Activated CD4-positive, alpha-beta memory T cell treated with anti-CD3 and anti-CD28 coated beads, Interleukin-2, amount 10 ng/mL, durations not matched to agents 7 days and 5 days (primary cell): ENCODE measurements at places on chromosomes 6 and 20. TPM values are rescaled to one million over a fixed set of nuclear protein-coding genes. Genes with fewer than 3 reads are reported as not detected.

DNA sequence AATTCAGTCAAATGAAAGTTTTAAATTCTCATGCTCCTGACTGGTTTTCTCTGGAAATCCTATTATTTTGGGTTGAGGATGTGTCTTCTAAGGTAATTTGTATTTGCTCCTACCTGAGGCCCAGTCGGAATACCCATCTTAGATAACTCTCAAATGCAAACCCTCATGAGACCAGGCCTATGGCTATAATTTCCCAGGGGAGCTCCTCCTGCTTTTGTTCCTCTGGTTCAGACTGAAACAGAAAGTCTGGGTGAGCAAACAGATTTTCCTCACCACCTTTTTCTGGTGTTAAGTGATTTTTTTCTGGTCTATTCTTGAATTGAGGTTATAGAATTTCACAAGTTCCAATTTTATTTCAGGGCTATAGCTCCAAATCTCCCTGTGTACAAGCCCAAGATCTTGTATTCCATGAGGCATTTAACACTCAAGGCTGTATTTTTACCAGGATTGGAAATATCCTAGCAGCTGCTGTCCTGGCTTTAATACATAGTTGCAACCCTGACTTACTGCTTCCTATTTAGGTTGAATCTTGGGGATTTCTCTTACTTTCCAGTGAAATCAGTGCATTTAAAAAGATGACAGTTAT is 169.1 kb upstream of the PTCHD4 start:
- H3K36me3 ChIP-seq = no peaks in the 10 kb centered on the region
- no peaks in the 10 kb centered on the region for H3K27me3 ChIP-seq
- no peak overlapping the region for H3K27ac ChIP-seq
- H3K4me3 ChIP-seq = no peak overlapping the region

- no peak overlapping the region for H3K4me3 ChIP-seq
- no peaks in the 10 kb centered on the region for H3K27me3 ChIP-seq
- H3K36me3 ChIP-seq = peaks cover 70% of the 10 kb centered on the region
- peak overlapping the region; percentile 44 for H3K27ac ChIP-seq
- DNase-seq = no peak
Observed at GRCh38 chr20:36631646-36632045, 14.3 kb downstream of the SLA2 start.

- peaks cover 14% of the 10 kb centered on the region for H3K4me1 ChIP-seq
- DNase-seq = no peak
- peaks cover 40% of the 10 kb centered on the region for H3K27me3 ChIP-seq
- H3K27ac ChIP-seq = no peak overlapping the region
Observed at GRCh38 chr6:89237158-89237557, 20.0 kb upstream of the GABRR1 start.

The GTF2H4 gene
- 26.4 TPM for total RNA-seq

The FITM2 gene
- 2.2 TPM for total RNA-seq

DNA sequence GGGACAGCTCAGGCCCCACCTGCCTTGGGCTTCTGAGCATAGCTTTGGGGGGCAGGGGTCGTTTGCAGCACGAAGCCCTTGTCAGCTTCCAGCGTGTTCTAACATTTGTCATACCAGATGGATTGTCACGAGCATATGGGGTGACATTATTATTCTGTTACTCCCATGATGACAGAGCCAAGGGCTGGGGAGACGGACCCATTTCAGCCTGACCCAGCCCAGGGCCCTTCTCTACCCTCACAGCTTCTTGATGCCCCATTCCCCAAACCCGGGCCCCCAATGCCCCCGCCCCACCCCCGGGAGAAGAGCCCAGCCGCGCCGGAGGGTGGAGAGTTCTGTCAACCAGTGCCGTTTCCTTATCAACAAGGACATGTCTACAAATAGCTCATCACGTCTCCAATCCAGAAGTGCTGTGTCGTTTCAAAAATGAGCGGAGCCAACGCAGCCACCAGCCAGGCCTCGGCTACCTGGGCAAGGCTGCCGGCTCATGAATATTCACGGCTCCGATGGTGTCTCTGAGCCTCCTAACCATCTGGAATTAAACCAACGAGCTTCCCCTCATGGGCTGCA is 9.6 kb upstream of the CHRNA4 start:
- no peak overlapping the region for H3K27ac ChIP-seq
- no peaks in the 10 kb centered on the region for H3K36me3 ChIP-seq
- H3K27me3 ChIP-seq = no peaks in the 10 kb centered on the region
- H3K4me1 ChIP-seq = no peaks in the 10 kb centered on the region

The TMEM217 gene
- total RNA-seq = 2.1 TPM

The C2 gene
- total RNA-seq = 0.45 TPM

DNA sequence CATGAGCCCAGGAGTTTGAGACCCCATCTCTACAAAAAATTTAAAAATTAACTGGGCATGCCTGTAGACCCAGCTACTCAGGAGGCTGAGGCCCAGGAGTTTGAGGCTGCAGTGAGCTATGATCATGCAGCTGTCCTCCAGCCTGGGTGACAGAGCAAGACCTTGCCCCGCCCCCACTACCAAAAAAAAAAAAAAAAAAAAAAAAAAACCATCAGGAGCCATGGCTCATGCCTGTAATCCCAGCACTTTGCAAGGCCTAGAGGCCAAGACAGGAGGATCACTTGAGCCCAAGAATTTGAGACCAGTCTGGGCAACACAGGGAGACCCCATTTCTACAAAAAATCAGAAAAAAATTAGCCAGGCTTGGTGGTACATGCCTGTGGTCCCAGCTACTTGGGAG is 159.1 kb downstream of the SOBP start:
- no peak overlapping the region for H3K4me3 ChIP-seq
- H3K36me3 ChIP-seq = no peaks in the 10 kb centered on the region
- H3K27me3 ChIP-seq = peaks cover 17% of the 10 kb centered on the region
- no peak for DNase-seq
- no peak overlapping the region for H3K27ac ChIP-seq

- no peaks in the 10 kb centered on the region for H3K4me1 ChIP-seq
- no peak overlapping the region for H3K4me3 ChIP-seq
- no peaks in the 10 kb centered on the region for H3K36me3 ChIP-seq
- DNase-seq = no peak
- H3K27ac ChIP-seq = no peak overlapping the region
Observed at GRCh38 chr6:35795453-35796071, 1.6 kb downstream of the CLPS start.

GRCh38 chr6:33761922-33762629 is 15.4 kb upstream of the IP6K3 start:
- DNase-seq = peak; percentile 59
- H3K4me3 ChIP-seq = no peak overlapping the region
- no peaks in the 10 kb centered on the region for H3K27me3 ChIP-seq

- DNase-seq = no peak
- peaks cover 11% of the 10 kb centered on the region for H3K4me1 ChIP-seq
- no peak overlapping the region for H3K27ac ChIP-seq
- H3K36me3 ChIP-seq = no peaks in the 10 kb centered on the region
Observed at GRCh38 chr20:34193051-34193450, 48.2 kb upstream of the ASIP start.

DNA sequence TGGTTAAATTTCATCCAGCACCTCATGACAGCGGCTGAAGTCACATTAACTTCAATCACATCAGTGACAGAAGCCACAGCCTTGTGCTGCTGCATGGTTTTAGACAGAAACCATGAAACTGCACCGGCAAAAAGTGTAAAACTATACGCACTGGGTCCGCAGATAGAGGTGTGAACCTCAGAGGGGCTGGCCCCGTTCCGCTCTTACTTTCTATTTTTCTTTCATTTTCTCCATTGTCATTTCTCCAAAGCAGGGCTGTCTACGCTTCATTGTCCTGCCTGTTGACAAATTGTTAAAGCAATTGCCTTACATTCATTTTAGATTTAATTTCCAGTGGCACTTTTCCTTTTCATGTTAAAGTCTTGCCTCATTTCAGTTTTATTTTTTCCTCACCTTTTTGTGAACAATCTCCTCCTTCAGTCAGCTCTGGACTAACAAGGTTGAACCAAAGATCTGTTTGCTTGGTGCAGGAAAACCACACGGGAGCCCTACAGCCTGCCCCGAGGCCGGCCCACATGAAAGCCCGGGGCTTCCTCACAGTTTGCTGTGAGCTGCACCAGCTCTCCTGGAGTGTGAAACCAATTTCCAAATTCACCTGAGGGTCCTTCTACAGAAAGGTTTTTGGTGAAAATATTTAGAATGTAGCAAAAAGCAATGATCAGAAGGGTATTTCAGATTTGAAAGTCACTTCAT is 63.7 kb downstream of the PRR18 start:
- DNase-seq = peak; percentile 51
- peaks cover 34% of the 10 kb centered on the region for H3K27me3 ChIP-seq
- peak overlapping the region; percentile 40 for H3K4me3 ChIP-seq
- H3K4me1 ChIP-seq = peaks cover 29% of the 10 kb centered on the region
- H3K27ac ChIP-seq = peak overlapping the region; percentile 70

DNA sequence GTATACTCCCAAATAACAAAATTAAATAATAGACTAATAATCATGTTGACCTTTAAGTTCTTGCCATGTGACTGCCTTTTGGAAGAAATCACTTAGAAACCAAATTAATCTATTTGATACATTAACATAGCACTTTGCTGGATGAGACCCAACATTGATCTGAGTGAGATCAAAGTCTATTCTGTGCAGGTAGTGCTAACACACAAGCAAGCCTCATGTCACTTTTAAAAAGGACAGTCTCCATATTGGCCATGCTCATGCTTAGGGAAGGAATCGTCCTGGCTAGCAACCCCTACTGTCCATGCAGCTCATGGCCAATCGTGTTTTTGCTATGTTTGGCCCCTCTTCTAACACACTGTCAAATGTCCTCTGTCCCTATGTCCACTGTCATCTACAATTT is 35.8 kb upstream of the RNF217 start:
- no peaks in the 10 kb centered on the region for H3K36me3 ChIP-seq
- no peaks in the 10 kb centered on the region for H3K27me3 ChIP-seq
- no peak overlapping the region for H3K4me3 ChIP-seq
- H3K27ac ChIP-seq = no peak overlapping the region
- no peak for DNase-seq

DNA sequence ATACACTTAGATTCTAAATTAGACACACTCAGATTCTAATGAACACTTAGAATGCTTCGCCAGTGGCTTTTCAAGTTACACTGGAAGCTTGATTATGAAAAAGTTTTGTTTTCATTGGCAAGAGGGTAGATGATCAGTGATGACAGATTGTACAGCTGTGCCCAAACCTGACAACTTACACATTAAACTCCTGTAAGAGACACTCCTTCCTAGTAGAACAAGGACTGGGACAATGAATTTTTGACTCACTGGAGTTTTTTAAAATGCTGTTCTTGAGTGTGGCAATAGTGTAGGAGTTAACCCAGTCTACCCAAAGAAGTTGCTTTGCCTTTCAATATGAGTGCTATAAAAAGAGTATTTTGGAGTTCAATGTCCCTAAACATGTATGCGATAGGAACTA is 140.8 kb downstream of the SLC16A10 start:
- H3K27me3 ChIP-seq = no peaks in the 10 kb centered on the region
- no peak overlapping the region for H3K27ac ChIP-seq

GRCh38 chr6:43095939-43096338 is 19.8 kb downstream of the PTK7 start:
- H3K4me3 ChIP-seq = no peak overlapping the region
- H3K4me1 ChIP-seq = peaks cover 20% of the 10 kb centered on the region
- no peak for DNase-seq
- no peak overlapping the region for H3K27ac ChIP-seq
- H3K36me3 ChIP-seq = no peaks in the 10 kb centered on the region

The SCRT2 gene
- total RNA-seq = not detected

The GNMT gene
- total RNA-seq = 0.60 TPM

- H3K27me3 ChIP-seq = no peaks in the 10 kb centered on the region
- no peaks in the 10 kb centered on the region for H3K4me1 ChIP-seq
- DNase-seq = no peak
- no peak overlapping the region for H3K27ac ChIP-seq
Observed at GRCh38 chr6:131875647-131876046, 67.8 kb downstream of the ENPP1 start.

The CD24 gene
- total RNA-seq = 0.40 TPM

- H3K27ac ChIP-seq = no peak overlapping the region
- no peak for DNase-seq
- H3K27me3 ChIP-seq = no peaks in the 10 kb centered on the region
- H3K4me1 ChIP-seq = no peaks in the 10 kb centered on the region
- no peaks in the 10 kb centered on the region for H3K36me3 ChIP-seq
Observed at GRCh38 chr6:82525775-82526495, 162.3 kb downstream of the TPBG start.

DNA sequence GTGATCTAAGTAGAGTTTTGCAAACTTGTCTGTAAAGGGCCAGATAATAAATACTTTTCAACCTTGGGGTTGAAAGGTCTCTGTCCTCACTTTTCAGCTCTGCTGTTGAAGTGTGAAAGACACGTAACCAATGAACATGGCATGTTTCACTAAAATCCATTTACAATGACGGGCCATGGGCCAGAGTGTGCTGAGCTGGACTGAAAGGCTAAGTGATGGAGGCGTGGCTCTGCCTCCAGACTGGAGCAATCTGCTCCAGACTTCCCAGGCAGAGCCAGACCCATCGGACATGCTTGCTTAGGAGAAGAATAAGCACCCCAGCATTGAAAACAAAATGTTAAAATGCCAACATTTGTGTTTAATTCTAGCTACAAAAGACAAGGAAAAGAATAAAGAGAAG is 41.4 kb downstream of the SCAND1 start:
- no peak overlapping the region for H3K27ac ChIP-seq
- no peak for DNase-seq
- no peak overlapping the region for H3K4me3 ChIP-seq
- no peaks in the 10 kb centered on the region for H3K27me3 ChIP-seq

DNA sequence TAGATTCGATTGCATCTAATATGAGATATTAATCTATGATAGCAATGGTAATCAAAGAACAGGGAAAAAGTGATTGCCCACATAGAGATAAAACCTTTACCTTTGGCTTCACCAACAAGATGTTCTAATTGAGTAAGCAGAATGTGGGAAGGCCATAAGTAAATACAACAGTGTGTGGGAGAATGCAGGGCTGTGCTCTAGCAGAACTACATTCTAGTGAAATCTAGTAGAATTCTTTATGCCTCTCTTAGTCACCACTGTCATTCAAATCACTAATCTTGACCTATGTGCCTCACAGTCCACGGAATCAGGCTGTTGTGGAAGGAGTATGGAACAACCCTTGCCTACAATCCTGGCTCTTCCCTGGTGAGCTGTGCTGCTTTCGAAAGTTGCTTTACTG is 30.4 kb upstream of the MCM9 start:
- no peaks in the 10 kb centered on the region for H3K4me1 ChIP-seq
- H3K36me3 ChIP-seq = no peaks in the 10 kb centered on the region
- no peak overlapping the region for H3K27ac ChIP-seq
- DNase-seq = no peak

The SLC35D3 gene
- not detected for total RNA-seq

- DNase-seq = peak; percentile 27
- H3K4me1 ChIP-seq = peaks cover 20% of the 10 kb centered on the region
- H3K27ac ChIP-seq = no peak overlapping the region
- H3K36me3 ChIP-seq = no peaks in the 10 kb centered on the region
Observed at GRCh38 chr20:38304845-38305447, 990 bp downstream of the BPI start.

DNA sequence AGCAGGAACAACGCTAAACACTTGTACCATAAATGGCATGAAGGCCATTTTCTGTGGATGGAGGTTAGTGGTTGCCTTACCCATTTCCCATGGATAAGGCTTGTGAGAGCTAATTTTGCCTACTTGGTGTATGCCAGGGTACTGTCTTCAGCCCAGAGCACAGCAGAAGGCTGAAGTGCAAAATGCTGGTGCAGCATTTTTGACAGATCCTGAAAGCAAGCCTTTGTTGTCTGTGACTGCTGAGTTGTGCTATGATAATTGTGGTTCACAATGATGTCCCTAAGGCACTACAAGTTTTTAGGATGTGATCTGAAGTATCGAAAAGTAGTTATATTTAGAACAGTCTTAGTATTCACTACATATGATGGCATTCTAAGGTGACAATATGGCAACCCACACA is 14.7 kb upstream of the HMGN3 start:
- H3K27ac ChIP-seq = no peak overlapping the region
- no peak overlapping the region for H3K4me3 ChIP-seq
- H3K4me1 ChIP-seq = no peaks in the 10 kb centered on the region
- H3K27me3 ChIP-seq = peaks cover 9% of the 10 kb centered on the region
- DNase-seq = no peak
- H3K36me3 ChIP-seq = no peaks in the 10 kb centered on the region

The CLIC5 gene
- total RNA-seq = 7.4 TPM

The FAM209B gene
- total RNA-seq = 0.91 TPM
